ENCODE measurements at places on chromosomes 1 and 21.

- DNase-seq: no peak
Observed at GRCh38 chr1:10980094-10980577, 32.3 kb upstream of the TARDBP start.

DNA sequence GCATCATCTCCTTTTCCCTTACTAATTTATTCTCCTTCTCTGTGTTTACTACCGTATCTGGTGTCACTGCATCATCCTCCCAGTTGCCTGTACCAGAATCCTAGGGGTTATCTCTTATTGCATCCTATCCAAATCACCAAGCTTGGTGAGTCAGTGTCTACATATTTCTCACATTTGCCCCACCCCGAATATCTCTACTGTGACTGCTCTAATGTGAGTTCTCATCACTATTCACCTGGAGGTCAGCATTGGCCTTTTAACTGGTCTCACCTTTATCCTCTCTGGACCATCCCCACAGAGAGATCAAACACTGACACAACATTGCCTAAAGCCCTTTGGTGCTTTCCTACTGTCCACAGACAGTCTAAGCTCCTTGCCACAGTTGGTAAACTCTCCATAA is 45.7 kb upstream of the ZNF648 start:
- no peak for DNase-seq

GRCh38 chr1:109371341-109371739 is 26.4 kb downstream of the SORT1 start:
- no peak for DNase-seq

DNA sequence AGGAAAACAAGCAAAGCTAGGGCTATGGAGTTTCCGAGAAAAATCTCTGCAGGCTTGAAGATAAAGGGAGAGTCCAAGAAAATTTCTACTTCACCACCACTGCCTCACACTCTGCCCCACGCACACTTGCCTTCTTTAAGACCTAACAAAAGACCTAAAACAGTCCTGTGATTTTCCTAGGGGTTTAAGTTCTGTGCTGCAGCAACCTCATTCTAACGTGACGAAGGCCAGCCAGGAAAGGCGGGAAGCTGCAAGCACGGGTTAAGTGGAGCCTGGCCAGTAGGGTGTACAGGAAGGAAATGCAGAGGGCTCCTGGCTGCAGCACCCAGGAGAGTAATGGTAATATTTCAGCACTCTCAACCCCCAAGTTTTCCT is 1.5 kb downstream of the SPATA6 start:
- DNase-seq: no peak

GRCh38 chr1:71223641-71224340 is 143.0 kb upstream of the ZRANB2 start:
- no peak for DNase-seq
